ENCODE measurements at places on chromosomes 6 and 20.
A peak's percentile ranks its signal among the peaks of the same experiment; 100 is the strongest.

- no peak for DNase-seq
Observed at GRCh38 chr6:154901876-154902552, 93.1 kb upstream of the TIAM2 start.

DNA sequence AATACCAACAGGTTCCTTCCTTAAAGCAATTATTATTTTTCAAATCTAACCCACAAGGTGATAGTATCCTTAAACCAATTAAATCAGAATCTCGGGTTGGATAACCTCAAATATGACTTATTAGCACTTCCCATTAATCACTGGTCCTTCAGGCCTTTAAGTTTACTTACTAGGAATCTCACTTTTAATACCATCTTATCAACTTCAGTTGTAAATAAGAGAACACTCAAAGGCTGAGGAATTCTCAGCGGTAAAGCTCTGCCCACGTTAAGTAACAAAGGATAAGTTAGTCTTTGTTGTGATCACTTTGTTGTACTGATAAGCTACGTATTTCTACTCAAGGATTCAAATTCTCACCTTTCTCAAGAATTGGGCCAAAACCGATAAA, 82.0 kb downstream of the OR2B2 start:
- no peak for DNase-seq

DNA sequence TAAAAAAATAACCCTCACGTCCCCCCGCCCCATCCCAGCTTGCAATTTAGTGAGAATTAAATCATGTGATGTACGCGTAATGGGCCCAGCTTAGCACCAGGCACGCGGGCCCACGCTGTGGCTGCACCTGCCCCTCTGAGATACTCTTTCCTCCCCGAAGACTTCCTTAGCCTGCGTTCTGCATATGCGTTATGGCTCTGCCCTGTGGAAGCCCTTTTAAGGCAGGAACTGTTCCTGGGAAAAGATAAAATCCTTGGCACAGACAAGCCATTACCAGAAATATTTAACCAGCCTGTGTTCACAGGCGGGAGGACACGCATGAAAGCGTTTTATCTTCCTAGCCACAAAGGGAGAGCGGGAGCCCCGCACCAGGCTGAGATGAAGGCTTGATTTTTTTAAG, 311.0 kb downstream of the LRFN2 start:
- DNase-seq, result no peak

DNA sequence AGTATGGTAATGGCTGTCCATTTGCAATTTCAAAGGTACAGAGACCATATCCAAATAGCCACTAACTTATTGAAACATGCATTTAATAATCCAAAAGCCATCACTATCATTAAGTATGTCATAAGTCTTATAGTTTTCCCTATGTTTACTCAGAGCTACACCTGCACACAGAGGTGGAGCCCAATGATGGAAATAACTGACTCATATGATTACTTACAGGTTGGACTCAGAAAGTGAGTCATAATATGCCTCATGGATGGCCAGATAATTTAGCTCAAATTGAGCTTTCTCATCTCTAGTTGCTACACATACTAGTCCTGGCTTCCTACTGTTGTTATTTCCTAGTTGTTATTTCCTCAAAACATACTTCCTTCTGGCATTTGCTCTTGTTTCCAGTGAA, 104.4 kb upstream of the KHDRBS2 start:
- DNase-seq, result no peak

DNA sequence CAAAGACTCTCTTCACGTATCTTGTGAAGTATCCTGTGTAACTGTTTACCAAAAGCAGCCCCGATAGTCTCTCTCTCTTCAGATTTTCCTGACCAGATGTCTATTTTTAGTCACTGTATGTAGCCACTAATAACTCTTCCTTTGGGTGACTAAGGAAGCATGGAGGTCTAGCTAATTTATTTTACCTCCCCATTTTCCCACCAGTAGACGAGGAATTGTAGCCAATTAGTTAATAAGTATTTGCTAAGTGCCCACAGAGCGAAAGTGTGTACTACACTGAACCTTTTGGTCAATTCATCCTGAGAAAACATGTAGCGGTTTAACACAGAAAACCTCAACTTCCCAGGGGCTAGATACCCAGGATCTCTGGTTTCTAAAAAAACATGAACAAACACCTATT, 180.6 kb downstream of the TBX18 start:
- no peak for DNase-seq

DNA sequence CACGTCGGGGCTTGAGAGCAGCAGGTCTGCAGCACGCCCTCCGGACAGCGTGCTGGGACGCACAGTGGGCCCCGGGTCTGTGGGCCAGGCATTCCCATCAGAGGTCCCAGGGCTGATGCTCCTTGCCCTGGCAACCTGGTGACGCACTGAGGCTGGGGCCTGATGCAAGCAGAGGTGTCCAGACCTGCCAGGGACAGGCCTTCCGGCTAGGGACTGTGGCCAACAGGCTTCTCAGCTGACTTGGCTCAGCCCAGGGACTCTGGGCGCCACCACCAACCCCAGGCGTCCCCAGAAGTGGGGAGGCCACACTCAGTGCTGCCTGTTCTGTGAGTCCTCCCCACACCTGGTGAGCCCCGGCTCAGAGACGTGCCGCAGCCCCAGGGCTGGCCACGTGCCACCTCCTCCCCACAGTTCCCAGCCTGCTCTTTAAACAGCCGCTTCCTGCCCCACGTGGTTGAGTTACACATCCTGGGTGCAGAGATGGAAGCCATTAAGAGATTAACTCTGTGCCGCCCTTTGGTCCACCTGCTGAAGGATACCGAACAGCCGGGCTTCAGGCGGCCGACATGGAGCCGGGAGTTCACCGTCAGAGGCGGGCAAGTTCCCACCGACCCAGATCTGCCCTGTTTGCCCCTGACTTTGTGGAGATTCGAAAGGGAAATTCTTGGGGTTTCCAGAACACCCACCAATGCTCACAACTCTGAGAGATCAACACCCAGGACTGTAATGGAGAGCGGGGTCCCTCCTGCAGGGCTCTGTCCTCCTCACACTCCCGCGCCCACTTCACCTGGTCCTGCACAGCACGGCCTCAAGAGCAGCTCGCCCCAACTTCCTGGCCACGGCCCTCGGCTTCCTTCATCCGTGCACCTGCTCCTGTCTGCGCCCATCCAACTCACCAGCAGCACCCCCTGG, 37.6 kb upstream of the ZBP1 start:
- DNase-seq, result peak; percentile 13

- DNase-seq, result no peak
Observed at GRCh38 chr6:6494677-6495076, 93.8 kb upstream of the LY86 start.

DNA sequence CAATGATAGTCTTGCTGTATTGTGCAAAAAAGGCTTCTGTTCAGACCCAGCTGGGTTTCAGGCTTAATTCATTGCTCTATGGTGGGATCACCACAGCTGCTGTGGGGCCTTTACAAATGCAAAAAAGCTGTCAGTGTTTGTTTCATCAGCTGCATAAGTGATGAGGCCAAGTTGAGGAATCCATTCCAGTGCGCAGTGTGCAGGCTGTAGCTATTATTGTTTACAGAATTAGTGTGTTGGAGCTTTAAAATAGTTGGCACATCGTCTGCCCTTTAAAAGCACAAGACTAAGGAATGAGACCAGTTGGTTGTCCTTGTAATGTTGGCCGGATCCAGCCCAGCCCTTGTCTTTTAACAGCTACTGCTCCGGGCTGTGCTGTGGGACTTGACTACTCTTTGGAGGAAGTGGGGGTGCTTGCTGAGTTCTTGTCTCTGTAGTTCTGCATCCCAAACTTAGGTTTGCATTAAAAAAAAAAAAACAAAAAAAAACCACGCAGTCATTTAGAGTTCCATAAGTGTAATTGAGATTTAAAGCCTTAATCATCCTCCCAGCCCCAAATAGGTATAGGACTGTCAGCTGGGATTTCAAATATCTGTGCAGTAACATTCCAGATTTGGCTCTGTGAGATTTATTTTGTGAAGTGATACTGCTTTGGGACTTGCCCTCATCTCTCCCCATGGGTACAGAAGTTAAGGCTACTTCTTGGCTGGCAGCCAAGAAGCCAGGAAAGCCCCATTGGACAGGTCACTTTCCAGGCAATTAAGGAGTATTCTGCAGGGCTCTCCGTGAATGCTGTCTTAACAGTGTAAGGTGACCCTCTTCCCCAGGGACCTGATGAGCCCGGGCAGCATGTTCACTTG, 19.3 kb downstream of the JARID2 start:
- DNase-seq, result no peak

GRCh38 chr6:5996714-5997419, 9.9 kb downstream of the NRN1 start:
- DNase-seq, result no peak

GRCh38 chr6:56580271-56580670, 62.4 kb downstream of the DST start:
- no peak for DNase-seq

DNA sequence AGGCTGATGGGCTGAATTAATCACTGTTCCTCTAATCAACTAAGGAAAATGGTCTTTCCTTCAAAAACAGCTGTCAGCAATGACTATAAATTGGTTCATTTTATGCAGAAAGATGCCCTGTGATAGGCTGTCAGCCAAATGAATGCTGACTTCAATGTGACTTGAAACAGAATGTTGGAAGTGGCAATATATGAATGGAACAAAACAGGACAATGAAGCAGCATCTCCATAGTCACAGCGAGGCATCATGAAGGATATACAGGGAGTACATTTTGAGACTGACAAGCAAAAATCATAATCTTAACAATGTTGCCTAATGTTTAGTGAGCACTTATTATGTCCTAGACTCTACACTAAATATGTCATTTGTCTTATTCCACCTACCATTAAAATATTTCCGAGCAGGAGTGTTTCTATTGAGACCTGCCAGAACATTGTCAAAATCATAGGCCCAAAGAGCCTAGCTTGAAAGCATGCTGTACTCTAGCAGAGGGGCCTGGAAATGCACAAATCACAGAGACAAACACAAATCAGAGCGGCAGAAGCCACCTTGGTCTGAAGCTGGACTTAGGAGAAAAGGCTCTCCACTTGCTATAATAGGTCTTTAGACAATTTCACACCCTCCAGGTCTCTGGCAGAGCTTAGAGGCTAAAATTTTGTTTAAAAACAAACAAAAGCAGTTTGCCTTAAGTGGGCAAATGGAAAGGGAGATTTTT, 63.3 kb downstream of the FAM50B start:
- DNase-seq, result no peak

DNA sequence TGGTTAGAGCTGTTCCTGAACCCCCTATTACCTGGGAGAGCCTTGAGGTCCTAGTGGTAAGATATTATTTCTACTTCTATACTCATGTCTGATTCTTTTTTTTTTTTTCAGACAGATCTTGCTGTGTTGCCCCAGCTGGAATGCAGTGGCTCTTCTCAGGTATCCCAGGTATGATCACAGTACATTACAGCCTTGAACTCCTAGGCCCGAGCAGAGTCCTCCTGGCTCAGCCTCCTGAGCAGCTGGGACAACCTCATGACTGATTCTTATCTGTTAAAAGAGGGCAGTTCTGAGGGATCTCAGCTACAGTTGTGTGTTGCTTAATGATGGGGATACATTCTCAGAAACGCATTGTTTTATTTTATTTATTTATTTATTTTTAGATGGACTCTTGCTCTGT, 30.2 kb downstream of the BAK1 start:
- no peak for DNase-seq

GRCh38 chr6:475314-475713, 83.8 kb downstream of the IRF4 start:
- no peak for DNase-seq

DNA sequence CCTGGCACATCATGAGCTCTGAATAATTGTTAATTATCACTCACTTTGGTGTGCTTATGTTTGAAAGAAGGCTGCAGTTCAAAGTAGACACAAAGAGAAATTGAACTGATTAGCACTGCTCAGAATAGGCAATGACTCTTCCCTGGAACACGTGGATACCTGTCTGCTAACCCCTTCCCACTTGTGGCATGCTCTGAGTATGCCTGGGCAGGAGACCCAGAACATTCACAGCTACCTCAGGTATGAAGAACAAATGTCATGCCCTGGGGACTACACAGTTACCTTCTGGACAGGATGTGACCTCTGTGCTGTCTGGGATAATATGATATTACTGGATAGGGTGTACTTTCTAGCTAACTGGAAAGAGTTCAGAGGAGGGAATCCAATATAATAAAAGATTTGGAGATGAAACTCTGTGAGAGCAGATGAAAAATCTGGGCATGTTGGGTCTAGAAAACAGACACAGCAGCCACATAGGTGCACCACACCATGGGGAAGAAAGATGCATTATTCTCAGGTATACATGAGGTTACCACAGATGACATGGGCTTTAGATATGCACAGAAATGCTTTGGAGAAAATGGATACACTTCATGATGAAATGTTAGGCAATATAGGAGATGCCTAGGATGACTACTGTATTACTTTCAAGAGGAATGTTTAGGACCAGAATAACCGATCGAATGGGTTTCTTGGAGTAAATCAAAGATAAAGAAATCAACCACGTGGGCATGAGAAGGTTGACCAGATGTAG, 324.2 kb upstream of the PREP start:
- DNase-seq, result no peak

- DNase-seq, result no peak
Observed at GRCh38 chr6:85469276-85470022, 19.6 kb downstream of the NT5E start.

DNA sequence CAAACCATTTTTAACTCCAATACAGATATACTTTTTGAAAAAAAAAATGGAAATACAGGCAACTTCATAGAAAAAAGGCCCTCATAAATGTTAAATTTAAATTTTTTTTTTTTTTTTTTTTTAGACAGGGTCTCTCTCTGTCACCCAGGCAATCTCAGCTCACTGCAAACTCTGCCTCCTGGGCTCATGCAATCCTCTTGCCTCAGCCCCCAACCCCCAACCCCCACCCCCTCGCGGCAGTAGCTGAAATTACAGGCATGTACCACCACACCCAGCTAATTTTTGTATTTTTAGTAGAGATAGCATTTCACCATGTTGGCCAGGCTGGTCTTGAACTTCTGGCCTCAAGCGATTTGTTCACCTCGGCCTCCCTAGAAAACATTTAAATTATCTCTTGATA, 12.8 kb upstream of the ULBP3 start:
- no peak for DNase-seq

DNA sequence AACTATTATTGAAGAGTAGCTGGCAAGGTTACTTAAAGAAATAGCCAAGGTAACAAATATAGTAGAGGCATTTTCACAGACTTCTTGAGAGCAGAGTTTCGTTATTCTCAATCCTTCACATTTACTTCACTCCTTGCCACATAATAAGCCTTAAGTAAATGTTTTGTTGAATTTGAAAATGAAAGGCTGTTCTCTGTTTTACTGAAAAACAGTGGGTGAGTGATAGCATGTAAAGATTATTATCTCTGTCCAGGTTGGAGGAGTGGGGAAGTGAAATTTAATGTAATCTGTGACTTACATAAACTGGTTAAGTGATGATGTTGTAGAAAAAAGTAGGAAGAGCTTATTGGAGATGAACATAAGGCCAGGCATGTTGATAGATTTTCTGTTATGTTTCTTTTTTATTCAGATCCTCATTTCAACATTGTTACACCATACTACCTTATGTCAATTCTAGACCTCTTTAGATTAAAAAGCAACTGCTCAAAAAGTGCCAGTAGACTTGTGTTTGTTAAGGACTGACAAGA, 55.0 kb downstream of the QKI start:
- no peak for DNase-seq

GRCh38 chr6:128532827-128533226, 12.4 kb upstream of the PTPRK start:
- DNase-seq, result no peak

GRCh38 chr6:41209547-41210320, 8.8 kb upstream of the TREML2 start:
- DNase-seq, result no peak
